ENCODE measurements at places on chromosomes 2 and 18.

- DNase-seq, result peak; percentile 5
Measured at GRCh38 chr2:215664847-215665525, 229.1 kb upstream of the FN1 start.

- DNase-seq, result no peak
Measured at GRCh38 chr2:195252018-195252417, 405.0 kb upstream of the SLC39A10 start.

DNA sequence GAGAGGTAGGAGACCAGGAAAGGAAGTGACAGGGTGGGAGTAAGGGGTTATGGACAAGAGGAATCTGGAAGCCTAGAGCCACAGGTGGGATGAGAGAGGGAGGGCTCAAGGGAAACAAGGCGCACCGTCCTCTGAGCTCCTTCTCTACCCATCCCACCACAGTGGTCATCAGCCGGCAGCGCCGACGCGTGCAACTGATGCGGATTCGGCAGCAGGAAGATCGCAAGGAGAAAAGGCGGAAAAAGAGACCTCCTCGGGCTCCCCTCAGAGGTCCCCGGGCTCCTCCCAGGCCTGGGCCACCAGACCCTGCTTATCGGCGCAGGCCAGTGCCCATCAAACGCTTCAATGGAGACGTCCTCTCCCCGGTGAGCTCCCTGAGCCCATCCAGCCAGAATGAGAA is 5.2 kb downstream of the TMEM198 start:
- no peak for DNase-seq

GRCh38 chr2:196703695-196704094 is 64.2 kb downstream of the CCDC150 start:
- no peak for DNase-seq

- DNase-seq, result no peak
Measured at GRCh38 chr2:177283906-177284305, 19.4 kb upstream of the NFE2L2 start.

DNA sequence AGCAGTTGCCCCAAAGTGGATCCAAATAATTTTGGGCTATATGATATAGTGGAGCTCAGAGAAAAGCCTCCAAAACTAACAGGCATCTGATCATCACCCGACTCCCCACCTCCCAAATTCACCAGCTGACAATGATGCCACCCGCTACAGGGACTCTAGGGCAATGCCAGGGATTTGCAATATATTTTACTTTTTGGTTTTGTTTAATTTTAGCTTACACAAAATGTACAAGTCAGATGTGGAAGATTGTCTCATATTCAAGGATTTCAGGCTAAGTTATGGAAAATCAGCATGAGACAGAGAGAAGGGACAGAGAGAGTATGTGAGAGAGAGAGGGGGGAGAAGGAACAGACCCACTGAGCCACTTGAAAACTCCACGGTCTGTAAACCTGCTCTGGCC is 187.4 kb downstream of the TMEM247 start:
- DNase-seq, result no peak

- DNase-seq, result peak; percentile 19
Measured at GRCh38 chr18:22703883-22704585, 229.1 kb upstream of the RBBP8 start.

DNA sequence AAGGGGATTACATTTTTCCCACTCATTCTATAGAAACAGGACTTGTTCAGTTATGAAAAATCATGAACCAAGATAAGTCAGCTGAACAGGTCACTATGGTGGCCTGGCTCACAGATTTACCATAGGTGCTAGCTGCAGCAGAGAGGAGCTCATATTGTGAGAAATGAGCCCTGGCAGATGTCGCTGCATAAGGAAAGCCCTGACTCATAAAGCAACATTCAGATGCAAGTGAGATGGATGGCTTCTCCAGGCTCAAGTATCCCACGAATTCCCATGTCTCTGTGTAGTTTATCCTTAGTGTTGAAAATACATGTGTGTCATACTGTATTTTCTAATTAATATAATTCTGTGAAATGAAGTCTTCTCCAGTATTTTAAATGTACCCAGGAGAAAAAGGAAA is 115.0 kb upstream of the LHCGR start:
- no peak for DNase-seq

DNA sequence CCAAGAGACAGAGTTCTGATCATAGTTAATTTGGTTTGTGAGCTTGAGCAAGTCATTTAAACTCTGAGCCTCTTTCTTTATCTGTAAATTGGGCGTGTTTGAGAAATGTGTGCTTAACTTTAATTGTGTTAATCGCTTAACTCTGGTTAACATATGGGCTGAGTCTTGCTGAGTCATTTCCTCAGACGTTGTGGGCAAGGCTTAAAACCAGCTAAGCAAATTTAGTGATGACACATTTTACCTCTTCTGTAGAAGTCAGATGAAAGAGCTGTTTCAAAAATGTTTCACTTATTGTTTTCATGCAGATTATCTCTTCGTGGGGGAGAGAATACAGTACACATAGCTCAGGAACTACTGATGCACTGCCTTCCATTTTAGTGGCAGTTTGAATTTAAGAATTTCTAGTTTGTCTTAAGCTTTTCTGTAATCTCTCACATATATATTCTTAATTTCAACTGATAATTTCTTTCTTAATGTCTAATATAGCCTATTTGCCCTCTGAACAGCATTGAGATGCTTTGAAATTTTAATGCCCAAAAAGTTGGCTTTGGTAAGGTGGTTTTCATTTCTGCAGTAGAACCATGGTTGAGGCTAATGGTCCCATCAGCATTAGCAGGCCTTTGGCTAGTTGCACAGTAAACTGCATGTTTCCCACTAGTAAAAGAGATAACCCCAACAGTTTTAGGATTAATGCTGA is 34.9 kb downstream of the RAB10 start:
- DNase-seq, result no peak

DNA sequence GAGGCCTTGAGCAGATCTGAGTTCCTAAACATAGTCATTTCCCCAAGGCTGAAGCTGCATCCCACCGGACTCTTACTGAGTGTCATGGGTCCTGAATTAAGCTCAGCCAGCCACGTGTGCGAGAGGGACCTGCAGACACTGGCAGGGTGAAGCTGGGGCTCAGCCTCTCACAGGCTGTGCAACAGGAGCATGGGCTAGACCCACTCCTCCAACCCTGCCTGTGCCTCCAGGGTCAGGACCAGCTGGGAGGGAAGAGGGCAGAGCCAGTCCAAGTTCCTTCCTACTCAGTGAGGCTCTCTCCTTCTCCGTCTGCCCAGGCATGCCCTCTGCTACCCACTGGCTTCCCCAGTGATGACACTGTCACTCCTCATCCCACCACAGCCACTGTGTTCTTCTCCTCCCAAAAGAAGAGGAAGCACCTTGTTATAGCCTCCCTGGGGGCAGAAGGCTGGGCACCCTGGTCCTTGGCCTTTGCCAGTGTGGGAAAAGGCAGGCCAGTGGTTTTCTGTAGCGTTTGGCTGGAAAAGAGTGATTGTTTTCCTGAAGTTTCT is 78.9 kb downstream of the KCNF1 start:
- no peak for DNase-seq

- no peak for DNase-seq
Measured at GRCh38 chr18:28091197-28091596, 85.7 kb downstream of the CDH2 start.

- DNase-seq, result no peak
Measured at GRCh38 chr18:44896846-44897245, 216.2 kb downstream of the SETBP1 start.

DNA sequence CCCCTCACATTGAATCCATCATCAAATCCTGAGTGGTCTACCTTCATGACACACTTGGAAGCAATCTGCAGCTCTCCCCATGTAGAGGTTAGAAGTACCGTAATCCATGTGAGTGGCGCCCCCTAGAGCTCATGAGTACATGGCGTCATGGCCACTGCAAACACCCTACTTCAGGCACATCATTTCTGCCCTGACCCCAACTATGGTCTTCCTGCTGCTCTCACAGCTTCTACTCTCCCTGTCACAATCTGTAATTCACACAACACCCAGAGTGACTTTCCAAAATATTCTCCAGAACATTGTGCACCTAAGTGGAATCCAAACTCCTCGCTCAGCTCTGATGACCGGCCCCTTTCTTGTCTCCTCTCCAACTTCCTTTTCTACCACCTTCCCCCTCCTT is 141.9 kb downstream of the ANKRD44 start:
- DNase-seq, result peak; percentile 62

GRCh38 chr2:88283886-88284592 is 113.9 kb downstream of the THNSL2 start:
- no peak for DNase-seq

- no peak for DNase-seq
Measured at GRCh38 chr2:224772494-224772893, 56.3 kb upstream of the CCDC195 start.

DNA sequence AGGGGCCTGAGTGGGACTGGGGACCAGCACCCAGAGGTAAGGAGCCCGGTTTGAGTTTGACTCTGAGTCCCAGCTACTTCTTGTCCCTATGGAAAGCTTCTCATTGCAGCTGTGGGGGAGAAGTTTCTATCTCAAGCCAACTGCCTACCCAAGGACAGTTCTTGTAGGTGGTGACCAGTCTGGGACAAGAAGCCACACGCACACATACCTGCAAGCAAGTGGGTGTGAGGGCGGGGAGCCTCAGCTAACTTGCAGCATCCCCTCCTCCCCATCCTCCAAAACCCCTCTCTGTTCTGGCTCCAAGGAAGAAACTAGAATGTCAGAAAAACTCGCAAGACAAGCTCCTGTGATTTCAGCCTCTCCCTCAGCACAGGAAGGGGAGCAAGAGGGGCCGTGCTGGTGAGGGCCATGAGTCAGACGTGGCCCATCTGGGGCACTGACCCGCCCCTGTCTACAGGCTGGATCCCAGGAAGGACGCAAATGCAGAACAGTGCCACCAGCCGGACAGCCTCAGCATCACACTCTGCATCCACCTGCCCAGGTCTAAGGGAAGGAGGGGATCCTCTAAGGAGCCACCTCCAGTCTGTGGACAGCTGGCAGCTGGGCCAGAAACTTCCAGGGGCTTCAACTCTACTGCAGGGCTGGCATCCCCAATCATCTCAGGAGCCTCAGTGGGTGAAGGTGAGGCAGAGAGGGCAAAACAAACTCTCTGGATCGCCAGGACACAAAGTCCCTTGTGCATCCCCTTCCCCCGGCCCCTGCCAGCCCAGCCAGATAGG is 103.4 kb downstream of the TNS1 start:
- no peak for DNase-seq

- peak; percentile 3 for DNase-seq
Measured at GRCh38 chr18:24600076-24600654, 139.7 kb downstream of the HRH4 start.

DNA sequence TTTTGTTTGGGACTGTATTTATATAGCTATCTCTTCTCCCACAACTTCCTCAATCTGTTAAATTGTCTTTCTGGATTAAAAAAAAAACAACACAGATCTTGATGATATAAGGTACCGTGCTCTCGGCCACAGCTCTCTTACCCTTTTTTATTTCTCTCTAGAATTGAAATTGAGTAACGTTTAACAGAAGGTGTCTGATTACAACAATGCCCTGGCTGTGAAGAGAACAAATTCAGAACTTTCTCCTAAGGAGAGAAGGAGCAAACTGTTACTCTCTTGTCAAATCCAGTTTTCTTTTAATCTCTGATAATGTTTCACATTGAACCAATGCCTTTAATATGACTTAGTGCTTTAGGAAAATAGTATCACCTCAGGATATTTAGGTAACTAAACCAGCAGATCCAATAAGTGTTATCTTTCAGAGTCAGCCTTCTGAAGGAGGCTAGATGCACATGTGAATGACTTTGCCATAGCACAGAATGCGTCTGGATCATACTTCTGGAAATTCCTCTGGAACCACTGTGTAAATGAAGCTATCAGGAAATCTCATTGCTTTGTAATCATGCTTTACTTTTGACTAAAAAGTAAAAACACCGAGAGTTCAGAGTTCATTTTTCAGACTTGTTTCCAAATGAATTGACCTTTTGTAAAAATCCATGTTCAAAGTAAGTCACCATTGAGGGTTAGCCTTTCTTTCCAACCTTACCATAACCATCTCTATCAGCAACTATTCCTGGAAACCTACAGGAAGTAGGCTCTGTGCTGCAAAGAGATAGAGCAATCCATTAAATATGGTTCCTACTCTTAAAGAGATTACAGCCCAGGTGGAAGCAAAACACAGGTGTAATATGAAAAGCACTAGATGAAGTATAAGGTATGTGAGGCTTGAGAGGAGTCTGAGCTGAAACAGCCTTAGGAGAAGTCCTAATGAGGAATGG is 147.0 kb upstream of the OSR1 start:
- DNase-seq, result no peak

- DNase-seq, result no peak
Measured at GRCh38 chr2:231513746-231514224, 16.5 kb downstream of the NMUR1 start.

- no peak for DNase-seq
Measured at GRCh38 chr18:9803698-9804516, 81.9 kb upstream of the TXNDC2 start.

DNA sequence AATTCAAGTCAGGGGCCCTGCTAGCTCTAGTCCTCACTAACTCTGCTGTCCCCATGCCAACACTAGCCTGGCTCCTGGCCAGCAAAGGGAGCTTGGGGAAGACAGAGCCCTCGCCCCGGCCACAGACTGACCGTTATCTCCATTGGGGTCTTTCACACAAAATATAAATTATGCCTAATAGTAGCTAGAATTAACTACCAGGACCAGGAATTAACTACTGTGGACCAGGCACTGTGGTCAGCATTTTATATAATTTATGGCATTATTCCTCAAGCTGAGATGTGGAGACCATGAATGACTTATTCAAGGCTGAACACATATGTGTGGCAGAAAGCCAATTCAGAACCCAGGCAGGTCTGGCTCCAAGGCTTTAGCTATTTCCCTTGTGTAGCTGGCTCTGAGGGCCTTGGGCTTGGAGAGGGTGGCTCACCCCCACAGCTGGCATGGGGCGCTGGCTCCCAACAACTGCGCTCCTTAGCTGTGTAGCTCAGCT is 49.2 kb downstream of the CELF4 start:
- no peak for DNase-seq

- DNase-seq, result peak; percentile 31
Measured at GRCh38 chr18:51164342-51164741, 33.1 kb downstream of the MEX3C start.

DNA sequence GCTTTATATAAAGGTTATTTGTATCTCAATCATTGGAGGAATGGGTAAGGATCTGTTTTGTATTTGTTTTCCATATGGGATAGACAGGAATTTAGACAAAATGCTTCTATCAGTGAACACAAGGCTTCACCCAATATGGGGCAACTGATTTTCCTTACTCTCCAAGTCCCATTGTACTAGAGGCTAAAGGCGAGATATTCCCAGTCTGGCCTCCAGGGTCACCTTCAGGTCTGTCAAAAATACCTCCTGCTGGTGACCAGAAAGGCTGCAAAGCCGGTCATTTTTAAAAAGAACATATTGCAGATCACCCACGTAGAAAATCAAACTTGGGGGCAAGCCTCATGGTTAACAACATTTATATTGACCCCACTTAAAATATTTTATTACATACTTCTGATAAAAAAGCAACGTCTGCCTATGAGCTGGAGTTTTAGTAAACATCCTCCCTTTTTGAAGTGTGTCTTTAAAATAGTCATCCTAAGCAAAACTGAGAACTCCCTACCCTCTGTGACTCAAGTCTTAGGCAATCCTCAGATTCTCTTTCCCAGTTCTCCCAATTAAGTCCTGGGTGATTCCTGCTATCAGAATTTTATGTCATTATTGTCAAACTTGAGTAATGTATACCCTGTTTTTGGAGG is 276.6 kb downstream of the MREG start:
- no peak for DNase-seq

All from T-helper 1 cell (primary cell).